AG08395 (cell line): ENCODE measurements at places on chromosomes 2 and 18.

GRCh38 chr2:42568401-42569115, at the start of gene MTA3:
MTA3 (plus strand) TSS chr2:42568632; CDS start chr2:42568746, 114 bp downstream.
- peak; percentile 62 for DNase-seq

DNA sequence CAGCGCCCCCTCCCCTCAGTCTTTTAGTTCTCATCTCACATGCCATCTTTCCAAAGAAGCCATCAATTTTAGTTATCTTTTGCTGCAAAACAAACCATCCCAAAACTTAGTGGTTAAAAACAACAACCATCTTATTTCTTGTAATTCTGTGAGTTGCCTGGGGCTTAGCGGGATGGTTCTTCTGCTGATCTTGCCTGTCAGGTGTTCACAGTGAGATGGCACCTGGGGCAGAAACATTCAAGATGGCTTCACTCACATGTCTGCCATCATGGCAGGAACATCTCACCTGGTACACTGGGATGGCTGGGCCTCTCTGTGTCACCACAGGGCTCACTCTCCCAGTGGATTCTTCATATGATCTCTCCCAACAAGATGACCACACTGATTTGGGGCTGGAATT, 144.5 kb upstream of the MSH6 start:
- DNase-seq, result no peak

DNA sequence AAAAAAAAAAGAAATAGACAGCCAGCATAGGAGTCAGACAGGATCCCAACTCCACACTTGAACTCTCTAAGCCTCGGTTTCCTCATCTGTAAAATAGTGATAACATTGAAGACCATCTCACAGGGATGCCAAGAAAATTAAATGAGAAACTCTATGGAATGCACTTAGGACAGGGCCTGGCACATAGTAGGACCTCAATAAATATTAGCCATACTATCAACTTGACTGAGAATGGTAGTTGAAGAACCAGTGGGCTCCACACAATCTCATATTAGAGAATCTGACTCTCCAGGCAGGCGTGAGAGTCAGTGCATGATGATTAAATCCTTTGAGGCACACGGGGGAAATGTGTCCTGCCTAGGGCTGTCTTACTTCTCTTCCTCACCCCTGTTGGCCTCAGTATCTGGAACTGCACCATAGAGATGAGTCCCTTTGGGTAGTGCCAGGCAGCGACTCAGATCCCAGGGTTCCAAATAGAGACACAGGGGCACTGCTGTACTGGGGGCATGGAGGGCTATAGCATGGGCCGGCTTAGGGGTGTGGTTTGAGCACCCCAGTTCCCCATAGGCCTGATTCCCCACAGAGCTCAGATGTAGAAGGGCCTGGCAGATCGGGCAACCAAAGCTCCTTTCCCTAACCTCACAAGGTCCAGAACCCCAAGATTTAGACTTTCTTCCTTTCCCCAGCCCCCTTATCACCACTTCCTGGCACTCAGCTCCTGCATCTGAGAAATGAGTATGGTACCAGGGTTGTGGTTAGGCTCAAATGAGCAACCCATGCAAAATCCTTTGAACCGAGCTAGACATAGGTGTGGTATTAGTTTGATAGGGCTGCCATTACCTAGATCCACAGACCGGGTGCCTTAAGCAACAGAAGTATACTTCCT, 51.3 kb upstream of the CAB39 start:
- DNase-seq, result no peak

GRCh38 chr18:13558124-13558523, 168.2 kb downstream of the FAM210A start:
- peak; percentile 64 for DNase-seq

GRCh38 chr2:32632089-32632488, 4.2 kb downstream of the TTC27 start:
- no peak for DNase-seq

- DNase-seq, result no peak
Measured at GRCh38 chr2:101356521-101356920, 30.8 kb downstream of the CREG2 start.

- DNase-seq, result no peak
Measured at GRCh38 chr2:134764164-134764563, 45.4 kb upstream of the TMEM163 start.
